ENCODE measurements at places on chromosomes 3 and 15. TPM values are rescaled to one million over a fixed set of nuclear protein-coding genes. Genes with fewer than 3 reads are reported as not detected.

The RHOV gene
- total RNA-seq, result 0.14 TPM

The IGDCC3 gene
- total RNA-seq, result not detected

The PEAK1 gene
- total RNA-seq, result 2.9 TPM

The SH3GL3 gene
- total RNA-seq, result not detected

The FRMD4B gene
- 21.1 TPM for total RNA-seq

The PP2D1 gene
- total RNA-seq, result not detected

The MELTF gene
- 4.0 TPM for total RNA-seq

The SAMMSON gene
- total RNA-seq, result 0.22 TPM

The SLC9C1 gene
- total RNA-seq, result not detected

The MRPL47 gene
- 68.1 TPM for total RNA-seq

The NLGN1 gene
- total RNA-seq, result 10.7 TPM

The PYGO1 gene
- 13.0 TPM for total RNA-seq

The LRRK1 gene
- total RNA-seq, result 1.3 TPM

The SNX22 gene
- total RNA-seq, result 0.09 TPM

The TMCO5A gene
- not detected for total RNA-seq

The GOLGA6B gene
- not detected for total RNA-seq

All from NCI-H460 (cell line).